A172 (cell line): ENCODE measurements at places on chromosomes 7 and 10.

DNA sequence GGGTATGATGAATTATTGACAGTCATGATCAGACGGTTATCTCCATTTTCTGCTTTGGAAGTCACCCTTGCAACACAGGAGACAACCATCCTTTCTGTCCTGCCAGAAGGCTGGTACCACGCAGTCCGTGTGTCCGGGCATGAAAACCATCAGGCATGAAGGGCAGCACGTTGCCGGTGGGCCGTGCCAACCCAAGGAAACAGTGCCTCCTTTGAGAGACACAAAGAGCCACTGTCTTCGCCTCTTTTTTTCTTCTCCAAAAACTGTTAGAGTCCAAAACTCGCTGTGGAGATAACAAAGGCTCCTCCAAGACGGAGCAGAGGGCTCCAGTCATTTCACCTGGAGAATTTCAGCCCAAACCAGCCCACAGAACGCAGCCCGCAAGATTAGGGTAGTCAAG is 60.4 kb upstream of the ARHGAP21 start:
- no peak for DNase-seq

GRCh38 chr10:69656742-69657269 is 26.8 kb downstream of the FAM241B start:
- no peak for DNase-seq

GRCh38 chr7:157875230-157876179 is 538.7 kb downstream of the DNAJB6 start:
- peak; percentile 64 for DNase-seq

DNA sequence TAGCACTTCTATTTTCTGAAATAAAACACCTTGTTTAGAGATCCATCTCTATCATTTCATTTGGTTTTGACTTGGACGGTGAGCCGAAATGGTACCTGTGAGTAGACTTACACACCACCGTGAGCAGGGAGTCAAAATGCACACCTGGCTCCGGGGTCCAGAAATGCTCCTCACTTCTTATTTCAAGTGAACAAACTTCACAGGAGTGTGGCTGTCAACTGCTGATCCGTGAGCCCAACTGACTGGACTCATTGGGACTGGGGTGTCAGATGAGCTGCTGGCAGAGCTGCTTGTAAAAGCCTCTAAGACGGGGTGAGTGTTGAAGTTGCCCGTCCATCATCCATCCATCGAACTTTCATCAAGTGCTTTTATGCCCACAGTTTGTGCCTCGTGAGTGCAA is 435.5 kb downstream of the GLRX3 start:
- DNase-seq: no peak

GRCh38 chr10:9992661-9993060 is 1025.0 kb upstream of the CELF2 start:
- no peak for DNase-seq

DNA sequence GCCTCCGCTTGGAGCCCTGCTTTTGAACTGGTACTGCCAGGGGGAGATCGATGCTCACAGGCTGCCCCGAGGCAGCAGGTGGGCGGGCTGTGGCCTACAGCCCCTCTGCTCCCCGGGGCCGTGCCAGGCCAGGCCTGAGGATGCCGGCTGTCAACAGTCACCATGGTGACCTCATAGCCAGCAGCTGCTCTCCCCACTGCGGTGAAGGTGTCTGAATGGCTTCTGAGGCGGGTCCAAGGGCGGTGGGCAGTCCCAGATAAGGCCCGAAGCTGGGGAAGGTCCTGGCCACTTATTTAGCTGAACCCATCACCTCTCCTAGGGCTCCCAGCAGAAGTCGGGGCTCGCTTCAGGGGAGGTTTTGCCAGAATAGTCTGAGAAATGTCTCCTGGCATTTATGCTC is 179.3 kb downstream of the ARHGAP12 start:
- DNase-seq: peak; percentile 72
